ENCODE measurements at places on chromosomes 12 and 14.
A peak's percentile ranks its signal among the peaks of the same experiment; 100 is the strongest.

GRCh38 chr12:24551163-24551786, 397.6 kb downstream of the BCAT1 start:
- H3K27me3 ChIP-seq = no peaks in the 10 kb centered on the region
- H3K27ac ChIP-seq = no peak overlapping the region
- no peak for DNase-seq

DNA sequence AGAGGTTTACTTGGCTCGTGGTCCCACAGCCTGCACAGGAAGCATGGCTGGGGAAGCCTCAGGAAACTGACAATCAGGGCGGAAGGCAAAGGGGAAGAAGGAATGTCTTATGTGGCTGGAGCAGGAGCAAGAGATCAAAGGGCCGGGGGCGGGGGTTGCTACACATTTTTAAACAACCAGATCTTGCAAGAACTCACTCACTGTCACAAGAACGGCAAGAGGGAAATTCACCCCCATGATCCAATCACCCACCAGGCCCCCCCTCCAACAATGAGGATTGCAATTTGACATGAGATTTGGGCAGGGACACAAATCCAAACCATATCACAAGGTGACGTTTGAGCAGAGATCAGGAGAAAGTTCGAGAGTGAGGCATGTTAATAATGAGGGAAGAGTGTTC, 163.7 kb upstream of the RPH3A start:
- H3K36me3 ChIP-seq = no peaks in the 10 kb centered on the region
- H3K4me3 ChIP-seq = no peak overlapping the region
- H3K4me1 ChIP-seq = no peaks in the 10 kb centered on the region
- no peak for DNase-seq
- no peak overlapping the region for H3K27ac ChIP-seq
- peaks cover 16% of the 10 kb centered on the region for H3K27me3 ChIP-seq

DNA sequence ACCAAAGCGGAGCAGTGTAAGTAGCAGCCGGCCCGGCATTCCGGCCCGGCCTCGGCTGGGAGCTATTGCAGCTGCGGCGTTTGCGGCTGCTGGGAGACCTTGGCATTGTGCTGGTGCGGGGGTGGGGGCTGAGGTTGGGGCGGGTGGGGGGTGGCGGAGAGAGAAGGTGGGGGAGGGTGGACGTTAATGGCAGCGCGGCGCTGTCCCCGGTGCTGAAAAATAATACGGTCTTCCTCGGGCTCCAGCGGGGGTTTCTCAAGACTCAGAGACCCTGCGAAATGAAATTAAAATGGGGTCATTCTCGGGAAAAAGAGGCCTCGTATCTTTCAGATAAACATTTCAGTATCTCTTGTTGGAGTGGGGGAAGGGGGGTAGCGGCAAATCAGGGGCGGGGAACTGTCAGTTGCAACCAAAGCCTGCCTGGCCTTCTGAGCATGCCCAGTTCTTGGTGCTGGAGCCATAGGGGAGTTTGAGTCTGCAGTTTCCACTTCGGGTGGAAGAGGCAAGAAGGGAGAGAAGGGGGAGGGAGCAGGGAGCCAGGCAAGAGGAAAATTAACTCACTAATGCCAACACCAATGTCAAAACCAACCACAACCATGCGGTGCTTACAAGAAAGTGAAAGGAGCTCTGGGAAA, 414 bp downstream of the UNC79 start:
- no peaks in the 10 kb centered on the region for H3K36me3 ChIP-seq
- H3K4me1 ChIP-seq = peaks cover 14% of the 10 kb centered on the region
- no peak overlapping the region for H3K4me3 ChIP-seq
- no peak for DNase-seq
- no peak overlapping the region for H3K27ac ChIP-seq

GRCh38 chr12:41221491-41221890, 33.4 kb downstream of the PDZRN4 start:
- H3K27ac ChIP-seq = no peak overlapping the region
- H3K4me3 ChIP-seq = no peak overlapping the region
- H3K27me3 ChIP-seq = no peaks in the 10 kb centered on the region
- H3K4me1 ChIP-seq = no peaks in the 10 kb centered on the region
- H3K36me3 ChIP-seq = no peaks in the 10 kb centered on the region

- H3K36me3 ChIP-seq = no peaks in the 10 kb centered on the region
- no peak for DNase-seq
- H3K27me3 ChIP-seq = no peaks in the 10 kb centered on the region
- H3K4me1 ChIP-seq = peaks cover 47% of the 10 kb centered on the region
Measured at GRCh38 chr12:47903151-47903611, 1.6 kb downstream of the VDR start.

GRCh38 chr14:104766863-104767633, 14.1 kb downstream of the SIVA1 start:
- DNase-seq = no peak

DNA sequence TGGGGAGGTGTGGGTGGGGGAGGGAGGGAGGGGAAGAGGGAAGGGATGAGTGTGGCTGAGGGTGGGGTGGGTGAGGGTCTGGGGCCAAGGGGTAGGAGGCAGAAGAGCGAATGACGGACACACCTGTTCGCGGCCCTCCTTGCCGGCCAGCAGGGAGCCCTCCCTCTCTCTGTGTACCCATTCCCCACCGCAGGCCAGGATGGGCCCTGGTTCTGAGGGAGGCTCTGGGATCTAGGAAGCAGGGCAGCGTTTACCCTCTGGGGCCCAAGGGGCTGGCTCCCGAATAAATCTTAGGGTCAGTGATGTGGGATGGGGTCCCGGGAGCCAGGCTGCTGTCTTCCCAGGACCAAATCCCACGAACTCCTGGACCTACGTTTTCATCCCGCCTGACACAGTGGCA, 46.0 kb upstream of the ESRRB start:
- DNase-seq = no peak
- no peaks in the 10 kb centered on the region for H3K36me3 ChIP-seq
- H3K4me3 ChIP-seq = no peak overlapping the region
- no peaks in the 10 kb centered on the region for H3K27me3 ChIP-seq
- no peak overlapping the region for H3K27ac ChIP-seq
- no peaks in the 10 kb centered on the region for H3K4me1 ChIP-seq

DNA sequence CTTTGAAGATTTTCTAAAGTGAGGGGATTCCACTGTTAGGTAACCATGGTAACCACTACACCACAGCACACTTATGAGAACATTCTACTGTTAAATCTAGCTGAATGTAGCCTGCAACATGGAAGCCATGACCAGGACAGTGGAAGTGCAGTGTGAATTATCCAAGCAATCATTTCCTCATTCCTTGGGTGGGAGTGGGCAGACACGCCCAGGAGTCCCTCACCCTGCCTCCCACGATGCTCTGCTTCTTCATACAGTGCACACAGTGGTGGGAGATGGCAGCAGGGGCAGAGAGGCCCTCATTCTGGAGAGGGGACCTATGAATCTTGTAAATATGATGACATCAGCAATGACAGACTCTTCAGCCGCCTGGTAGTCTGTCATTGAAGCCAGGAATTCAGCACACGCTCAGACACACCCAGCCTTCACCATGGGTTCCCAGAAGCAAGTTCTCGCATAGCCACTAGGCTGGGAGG, 70.1 kb upstream of the HOXC13 start:
- H3K36me3 ChIP-seq = no peaks in the 10 kb centered on the region
- no peak overlapping the region for H3K4me3 ChIP-seq
- no peaks in the 10 kb centered on the region for H3K27me3 ChIP-seq
- DNase-seq = no peak

DNA sequence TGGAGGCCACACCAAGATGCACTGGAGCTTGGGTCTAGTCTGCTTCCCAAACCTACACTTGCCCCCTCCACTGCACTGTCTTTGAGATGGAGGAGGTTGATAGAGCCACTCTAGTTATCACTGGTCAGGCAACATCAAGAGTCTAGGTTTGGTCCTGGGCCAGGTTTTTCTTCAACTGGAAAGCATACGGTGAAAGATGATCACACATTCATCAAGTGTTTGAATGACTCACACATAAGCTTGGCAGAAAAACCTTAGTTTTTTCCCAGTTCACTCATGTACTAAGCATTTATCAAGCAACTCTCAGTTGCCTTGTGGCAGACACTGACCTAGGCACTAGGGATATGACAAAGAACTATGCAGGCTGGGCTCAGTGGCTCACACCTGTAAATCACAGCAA, 84.5 kb downstream of the PLEKHG3 start:
- no peaks in the 10 kb centered on the region for H3K36me3 ChIP-seq
- no peak overlapping the region for H3K4me3 ChIP-seq
- no peak for DNase-seq

- H3K27me3 ChIP-seq = no peaks in the 10 kb centered on the region
- no peaks in the 10 kb centered on the region for H3K36me3 ChIP-seq
- no peak for DNase-seq
- no peak overlapping the region for H3K27ac ChIP-seq
- H3K4me1 ChIP-seq = peaks cover 7% of the 10 kb centered on the region
Measured at GRCh38 chr12:124778411-124778810, 85.3 kb downstream of the SCARB1 start.

GRCh38 chr12:80864046-80864735, 73.5 kb downstream of the LIN7A start:
- H3K27me3 ChIP-seq = no peaks in the 10 kb centered on the region
- DNase-seq = no peak
- H3K4me1 ChIP-seq = no peaks in the 10 kb centered on the region
- H3K36me3 ChIP-seq = no peaks in the 10 kb centered on the region
- no peak overlapping the region for H3K4me3 ChIP-seq

DNA sequence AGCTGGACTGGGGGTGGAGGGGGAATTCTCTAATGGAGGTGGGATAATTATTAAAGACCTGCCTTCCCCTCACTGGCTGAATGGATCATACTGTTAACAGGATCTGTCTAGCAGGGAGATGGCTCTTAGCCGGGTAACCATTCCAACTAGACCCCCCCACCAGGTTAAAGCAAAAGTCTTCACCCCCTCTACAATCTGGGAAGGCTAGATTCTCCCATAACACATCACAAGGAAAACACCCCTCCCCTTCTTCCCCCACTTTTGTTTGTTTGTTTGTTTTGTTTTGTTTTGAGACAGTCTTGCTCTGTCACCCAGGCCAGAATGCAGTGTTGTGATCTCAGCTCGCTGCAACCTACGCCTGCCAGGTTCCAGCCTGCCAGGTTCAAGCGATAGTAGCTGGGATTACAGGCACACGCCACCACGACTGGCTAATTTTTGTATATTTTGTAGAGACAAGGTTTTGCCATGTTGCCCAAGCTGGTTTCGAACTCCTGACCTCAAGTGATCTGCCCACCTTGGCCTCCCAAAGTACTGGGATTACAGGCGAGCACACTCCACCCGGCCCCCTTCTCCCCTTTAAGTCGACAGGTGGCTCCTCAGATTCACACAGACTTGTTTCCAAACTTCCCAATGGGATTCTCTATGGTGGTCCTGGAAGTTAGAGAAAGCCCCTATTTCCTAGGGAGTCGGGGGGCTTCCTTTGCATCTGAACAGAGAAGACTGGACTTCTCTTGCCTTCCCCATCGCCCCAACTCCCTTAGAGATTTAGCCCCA, 3.5 kb upstream of the BAZ2A start:
- H3K4me3 ChIP-seq = peak overlapping the region; percentile 92
- H3K36me3 ChIP-seq = peaks cover 13% of the 10 kb centered on the region
- H3K4me1 ChIP-seq = peaks cover 52% of the 10 kb centered on the region
- peak overlapping the region; percentile 97 for H3K27ac ChIP-seq
- no peaks in the 10 kb centered on the region for H3K27me3 ChIP-seq

DNA sequence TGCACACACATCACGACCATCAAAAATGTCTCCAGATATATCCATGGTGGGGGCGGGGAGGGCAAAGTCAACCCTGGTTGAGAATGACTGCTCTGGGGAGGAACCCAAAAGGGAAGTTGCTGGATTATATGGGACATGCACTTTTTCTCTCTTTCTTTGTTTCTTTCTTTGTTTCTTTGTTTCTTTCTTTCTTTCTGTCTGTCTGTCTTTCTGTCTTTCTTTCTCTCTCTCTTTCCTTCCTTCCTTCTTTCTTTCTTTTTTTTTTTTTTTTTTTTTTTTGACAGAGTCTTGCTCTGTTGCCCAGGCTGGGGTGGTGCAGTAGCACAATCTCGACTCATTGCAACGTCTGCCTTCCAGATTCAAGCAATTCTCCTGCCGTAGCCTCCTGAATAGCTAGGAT, 71.5 kb downstream of the TBX5 start:
- no peaks in the 10 kb centered on the region for H3K27me3 ChIP-seq
- H3K27ac ChIP-seq = no peak overlapping the region
- no peaks in the 10 kb centered on the region for H3K36me3 ChIP-seq
- no peaks in the 10 kb centered on the region for H3K4me1 ChIP-seq

DNA sequence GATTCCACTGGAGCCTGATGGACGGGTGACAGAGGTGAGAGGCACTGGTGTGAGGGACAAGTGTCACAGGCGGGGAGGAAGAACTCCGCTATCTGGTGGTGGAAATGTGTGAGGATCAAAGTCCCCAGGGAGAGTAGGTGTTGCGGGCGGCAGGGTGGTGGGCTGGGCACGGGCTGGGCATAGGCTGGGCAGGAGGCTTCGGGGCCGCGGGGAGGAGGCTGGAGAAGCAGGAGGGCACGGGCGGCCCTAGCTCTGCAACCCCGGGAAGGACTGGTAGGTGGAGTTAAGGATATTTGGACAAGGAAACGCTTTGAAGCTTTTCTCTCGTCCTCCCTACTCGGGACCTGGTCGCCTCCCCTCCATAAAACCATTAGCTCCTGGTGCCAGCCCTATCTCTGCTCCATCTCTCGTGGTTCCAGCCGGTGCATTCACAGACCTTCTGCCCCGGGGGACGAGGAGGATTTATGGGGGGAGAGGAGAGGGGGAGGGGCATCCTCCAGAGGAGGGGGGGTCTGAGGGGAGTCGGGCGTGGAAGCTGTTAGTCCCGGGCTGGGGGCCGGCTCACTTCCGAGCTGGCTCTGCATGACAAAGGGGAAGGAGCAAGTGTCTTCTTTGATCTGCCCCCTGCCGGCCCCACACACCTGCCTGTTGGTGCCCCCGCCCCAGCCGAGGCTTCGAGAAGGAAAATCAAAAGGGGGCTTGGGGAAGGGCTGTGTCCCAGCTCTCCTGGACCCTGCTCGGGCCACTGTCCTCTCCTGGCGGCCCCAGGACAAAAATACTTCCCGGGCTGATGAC, 504 bp downstream of the WNT5B start:
- no peaks in the 10 kb centered on the region for H3K27me3 ChIP-seq
- peaks cover 8% of the 10 kb centered on the region for H3K36me3 ChIP-seq
- H3K4me3 ChIP-seq = peak overlapping the region; percentile 34

- no peak overlapping the region for H3K27ac ChIP-seq
- H3K27me3 ChIP-seq = no peaks in the 10 kb centered on the region
- no peak overlapping the region for H3K4me3 ChIP-seq
- no peaks in the 10 kb centered on the region for H3K36me3 ChIP-seq
- peaks cover 13% of the 10 kb centered on the region for H3K4me1 ChIP-seq
Measured at GRCh38 chr12:116302166-116303058, 24.9 kb upstream of the MED13L start.

DNA sequence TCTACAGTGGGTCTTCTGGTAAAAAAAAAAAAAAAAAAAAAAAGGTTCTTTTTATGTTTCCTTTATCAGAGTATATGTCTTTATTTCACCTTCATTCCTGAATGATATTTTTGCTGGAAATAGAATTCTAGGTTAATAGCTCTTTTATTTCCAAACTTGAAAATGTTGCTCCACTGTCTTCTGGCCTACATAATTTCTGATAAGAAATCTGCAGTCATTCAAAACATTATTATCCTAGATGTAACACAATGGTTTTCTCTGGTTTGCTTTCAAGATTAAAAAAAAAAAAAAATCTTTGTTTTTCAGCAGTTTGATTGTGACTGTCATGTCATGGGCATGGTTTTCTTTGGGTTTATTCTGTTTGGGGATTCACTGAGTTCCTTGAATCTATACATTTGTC, 19.5 kb downstream of the DCP1B start:
- no peak overlapping the region for H3K27ac ChIP-seq
- no peaks in the 10 kb centered on the region for H3K36me3 ChIP-seq
- no peak overlapping the region for H3K4me3 ChIP-seq
- no peaks in the 10 kb centered on the region for H3K4me1 ChIP-seq
- no peaks in the 10 kb centered on the region for H3K27me3 ChIP-seq

GRCh38 chr12:49665384-49665783, 41.8 kb downstream of the FMNL3 start:
- H3K4me3 ChIP-seq = no peak overlapping the region
- peaks cover 11% of the 10 kb centered on the region for H3K36me3 ChIP-seq
- peak overlapping the region; percentile 75 for H3K27ac ChIP-seq
- H3K4me1 ChIP-seq = peaks cover 67% of the 10 kb centered on the region

Data from esophagus squamous epithelium (tissue), 5 donors.